ENCODE measurements at places on chromosomes 1 and 21.

GRCh38 chr1:230976825-230977747 lies 1.6 kb downstream of the TTC13 start:
- DNase-seq: no peak

GRCh38 chr1:43206600-43207228 lies 34.6 kb downstream of the CFAP57 start:
- peak; percentile 27 for DNase-seq

GRCh38 chr1:93880731-93881130 lies 1.7 kb upstream of the DNTTIP2 start:
- no peak for DNase-seq

GRCh38 chr1:162605225-162605927 lies 26.9 kb upstream of the DDR2 start:
- no peak for DNase-seq

GRCh38 chr1:227924833-227925574 lies 22.7 kb downstream of the WNT9A start:
- DNase-seq: no peak

- DNase-seq: no peak
Measured at GRCh38 chr1:200435200-200435780, 25.5 kb upstream of the ZNF281 start.

DNA sequence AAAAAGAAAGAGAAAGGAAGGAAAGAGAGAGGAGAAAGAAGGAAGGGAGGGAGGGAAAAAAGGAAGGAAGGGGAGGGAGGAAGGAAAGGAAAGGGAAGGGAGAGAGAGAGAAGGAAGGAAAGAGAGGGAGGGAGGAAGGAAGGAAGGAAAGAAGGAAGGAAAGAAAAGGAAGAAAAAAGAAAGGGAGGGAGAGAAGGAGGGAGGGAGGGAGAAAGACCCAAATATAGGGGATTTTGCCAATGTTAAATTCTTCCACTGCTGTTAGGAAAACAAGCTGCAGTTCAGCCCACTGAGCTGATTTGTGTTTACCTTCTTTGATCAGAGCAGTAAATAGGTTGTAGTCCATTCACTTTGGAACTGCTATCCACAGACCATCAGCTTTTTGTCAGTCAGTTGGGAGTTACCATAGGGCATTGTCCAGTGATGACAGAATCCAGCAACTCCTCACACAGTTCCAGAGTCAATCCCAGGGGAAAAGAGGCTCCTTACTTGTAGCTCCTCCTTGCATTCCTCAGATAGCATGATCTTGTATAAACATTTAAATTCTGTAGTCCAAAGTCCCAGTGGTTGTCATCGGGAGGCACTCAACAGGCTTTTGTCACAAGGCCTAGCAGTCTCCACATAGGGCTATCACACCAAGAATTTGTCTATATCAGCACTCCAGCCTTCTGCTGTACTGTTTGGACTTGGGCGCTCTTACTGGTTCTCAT lies 13.5 kb upstream of the PPP1R8 start:
- DNase-seq: peak; percentile 72

- DNase-seq: no peak
Measured at GRCh38 chr1:8423269-8423691, 105.4 kb downstream of the SLC45A1 start.

- no peak for DNase-seq
Measured at GRCh38 chr21:38269576-38269936, 12.8 kb downstream of the KCNJ15 start.

GRCh38 chr1:53031732-53032131 lies 30.3 kb upstream of the PODN start:
- no peak for DNase-seq

DNA sequence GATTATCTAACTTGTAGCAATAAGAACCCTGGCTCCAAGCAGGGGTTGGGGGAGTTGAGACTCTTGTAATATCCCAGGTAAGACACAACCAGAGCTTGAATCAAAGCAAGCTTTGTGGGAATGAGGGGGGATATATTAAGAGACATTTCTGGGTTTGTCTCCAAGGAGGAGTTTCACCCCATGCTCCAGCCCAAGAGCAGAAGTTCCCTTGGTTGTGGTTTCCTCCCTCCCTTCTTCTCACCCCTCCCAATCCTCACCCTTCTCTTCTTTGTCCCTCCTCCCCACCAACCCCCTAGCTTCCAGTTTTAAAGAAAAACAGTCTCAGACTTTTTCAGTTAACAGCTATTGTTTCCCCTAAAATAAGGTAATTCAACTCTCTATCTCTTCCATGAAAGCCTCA lies 11.9 kb downstream of the TRAF3IP3 start:
- no peak for DNase-seq

DNA sequence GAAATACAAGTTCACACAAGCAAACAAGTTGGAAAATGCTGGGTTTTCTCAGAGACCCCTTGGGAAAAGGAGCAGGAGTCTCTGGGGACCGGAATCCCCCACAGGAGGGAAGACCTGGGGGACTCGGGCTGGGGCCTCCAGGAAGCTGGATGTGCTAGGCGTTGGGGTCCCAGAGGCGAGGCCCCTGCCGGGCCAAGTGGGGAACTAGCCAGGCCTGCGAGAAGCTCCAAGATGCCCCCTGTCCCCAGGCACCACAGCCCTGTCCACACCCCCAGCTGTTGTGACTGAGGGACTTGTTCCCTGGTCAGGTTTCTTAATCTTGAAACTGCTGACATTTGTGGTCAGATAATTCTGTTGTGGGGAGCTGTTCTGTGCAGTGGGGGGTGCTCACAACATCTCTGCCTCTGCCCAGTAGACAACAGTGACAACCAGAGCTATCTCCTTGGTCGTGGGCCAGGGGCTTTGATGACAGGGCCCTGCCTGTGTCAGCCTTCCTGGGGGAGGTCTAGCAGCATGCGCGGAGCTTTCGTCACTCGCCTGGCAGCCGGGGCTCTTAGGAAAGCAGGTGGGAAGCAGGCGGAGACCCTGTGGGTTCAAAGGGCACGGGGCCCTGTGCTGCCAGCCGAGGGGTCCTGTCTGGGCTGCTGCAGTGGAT lies 126.4 kb upstream of the ARHGEF16 start:
- DNase-seq: no peak

GRCh38 chr1:93612510-93612909 lies 69.1 kb downstream of the BCAR3 start:
- DNase-seq: no peak

- no peak for DNase-seq
Measured at GRCh38 chr1:19635646-19636045, 8.5 kb upstream of the NBL1 start.

DNA sequence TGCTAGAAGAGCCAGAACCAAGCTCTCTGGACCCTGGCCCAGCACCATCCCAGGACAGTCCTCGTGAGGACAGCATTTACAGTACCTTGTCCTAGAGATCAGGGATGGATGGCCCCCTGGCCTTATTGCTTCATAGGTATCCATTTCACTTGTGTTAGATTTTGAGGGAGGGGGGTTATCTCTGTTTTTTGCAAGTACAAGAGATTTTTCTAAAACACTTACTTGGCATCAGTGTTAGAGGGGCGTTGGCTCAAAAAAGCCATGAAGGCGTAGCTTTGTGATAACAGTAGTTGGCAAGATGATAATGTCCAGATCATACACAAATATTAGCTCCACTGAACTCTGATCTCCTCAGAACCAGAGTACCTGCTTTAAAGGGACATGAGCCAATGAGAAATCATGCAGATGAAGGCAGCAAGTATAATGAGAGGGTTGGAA lies 5.8 kb upstream of the ATP1B1 start:
- DNase-seq: no peak

DNA sequence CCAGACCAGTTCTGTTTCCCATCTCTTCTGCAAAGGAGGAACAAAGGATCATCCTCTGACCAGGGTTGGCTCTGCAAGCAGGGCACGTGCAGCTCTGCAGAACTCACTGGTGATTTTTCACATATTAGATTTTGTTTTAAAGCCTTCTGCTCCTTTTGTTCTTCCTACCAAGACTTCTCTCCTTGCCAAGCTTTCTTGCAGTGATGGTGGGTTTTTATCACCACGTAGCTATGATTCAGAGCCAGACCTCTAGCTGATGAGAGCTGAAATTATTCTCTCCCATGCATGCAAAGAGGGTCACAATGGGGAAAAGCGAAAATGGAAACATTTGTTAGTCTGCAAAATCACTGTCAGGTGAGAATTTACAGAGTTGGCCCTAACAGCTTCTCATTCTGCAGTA lies 225.2 kb downstream of the KCNH1 start:
- DNase-seq: no peak

- no peak for DNase-seq
Measured at GRCh38 chr1:3001471-3002348, 19.6 kb upstream of the ACTRT2 start.

- DNase-seq: no peak
Measured at GRCh38 chr1:201126463-201126831, 537 bp downstream of the ASCL5 start.
